Fibroblast of mammary gland (primary cell): ENCODE measurements at places on chromosomes 13 and 19.

- peak; percentile 47 for DNase-seq
Measured at GRCh38 chr19:14475251-14476073, at the start of gene PTGER1. Gene PTGER1 (minus strand): TSS chr19:14475354. CDS start chr19:14474320, 1,034 bp downstream.

DNA sequence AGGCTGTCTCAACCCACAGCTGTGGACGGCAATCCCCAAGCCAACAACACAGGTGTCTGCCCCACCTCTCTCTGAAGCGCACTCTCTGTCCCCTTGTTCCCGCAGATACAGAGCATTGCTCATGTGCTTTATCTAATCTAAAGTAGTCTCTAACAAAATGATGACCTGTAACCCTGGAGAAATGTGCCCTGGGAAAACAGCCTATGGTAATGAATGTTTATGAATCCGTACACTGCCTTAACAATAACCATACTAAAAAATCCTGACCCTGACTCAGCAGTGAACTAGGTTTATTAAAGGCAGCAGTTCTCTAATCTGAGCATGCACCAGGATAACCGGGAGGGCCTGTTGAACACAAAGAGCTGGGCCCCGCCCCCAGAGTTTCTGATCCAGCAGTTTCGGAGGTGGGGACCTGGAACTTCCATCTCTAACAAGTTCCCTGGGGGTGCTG, 50.7 kb upstream of the SLC15A1 start:
- DNase-seq = no peak

DNA sequence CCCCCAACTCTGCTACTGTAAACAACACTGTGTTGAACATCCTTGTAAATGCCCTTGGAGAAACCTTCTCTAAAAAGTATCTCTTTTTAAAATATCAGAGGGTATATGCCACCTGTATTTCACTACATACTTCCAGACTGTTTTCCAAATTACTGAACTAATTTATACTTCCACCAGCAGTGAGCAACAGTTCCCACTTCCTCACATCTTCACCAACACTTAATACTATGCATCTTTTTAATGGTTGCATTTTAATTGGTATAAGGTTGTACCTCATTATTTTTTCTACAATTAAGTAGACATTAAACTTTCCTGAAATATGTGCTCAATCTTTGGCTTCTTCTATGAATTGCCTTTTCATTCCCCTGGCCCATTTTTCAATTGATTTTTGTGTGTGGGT, 21.8 kb downstream of the CLEC4M start:
- DNase-seq = no peak

GRCh38 chr13:103031332-103031873, 34.8 kb downstream of the SLC10A2 start:
- DNase-seq = peak; percentile 18

- DNase-seq = no peak
Measured at GRCh38 chr13:29125934-29126424, 305.8 kb downstream of the MTUS2 start.

- no peak for DNase-seq
Measured at GRCh38 chr19:1295169-1296012, 9.7 kb downstream of the EFNA2 start.

DNA sequence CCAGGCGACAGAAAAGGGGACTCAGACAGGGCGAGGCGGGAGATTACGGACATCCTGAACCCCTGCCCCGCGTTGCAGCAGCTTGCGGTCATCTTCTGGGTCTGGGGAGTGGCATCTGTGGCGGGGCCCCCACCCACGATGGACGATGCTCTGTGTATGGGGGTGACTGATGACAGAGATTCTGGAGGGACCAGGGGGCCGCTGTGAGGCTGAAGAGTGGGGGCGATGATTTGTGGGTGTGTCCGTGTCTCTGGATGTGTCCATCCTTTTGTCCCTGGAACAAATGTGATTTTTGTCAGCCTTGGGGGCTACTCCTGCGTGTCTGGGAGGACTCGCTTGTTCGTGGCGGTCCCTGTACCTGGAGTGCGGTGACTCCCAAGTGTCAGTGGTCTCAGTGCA, 17.7 kb downstream of the ZNF77 start:
- no peak for DNase-seq

DNA sequence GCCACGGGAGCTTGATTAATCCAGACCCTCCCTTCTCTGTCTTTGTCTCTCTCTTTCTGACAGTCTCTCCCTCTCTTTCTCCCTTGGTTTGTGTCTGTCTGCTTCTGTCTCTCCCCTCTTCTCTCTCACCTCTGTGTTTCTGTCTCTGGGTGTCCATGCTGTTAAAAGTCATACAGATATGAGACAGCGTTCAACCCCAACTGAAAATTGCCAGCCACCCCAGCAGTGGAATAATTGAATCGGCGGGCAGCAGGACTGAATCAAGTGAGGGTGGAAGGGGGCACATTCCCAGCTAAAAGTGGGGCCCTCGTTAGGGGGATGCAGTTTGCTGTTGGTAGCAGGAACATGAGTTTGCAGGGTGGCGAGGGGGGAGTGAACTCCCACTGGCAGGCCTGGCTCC, 43.7 kb downstream of the TINCR start:
- no peak for DNase-seq

GRCh38 chr13:22040810-22041364, 370.0 kb downstream of the FGF9 start:
- DNase-seq = no peak

GRCh38 chr13:74153316-74153715, 19.1 kb upstream of the KLF12 start:
- peak; percentile 48 for DNase-seq

GRCh38 chr19:40424637-40425449, 949 bp downstream of the SERTAD1 start:
- no peak for DNase-seq

- DNase-seq = peak; percentile 65
Measured at GRCh38 chr13:33017323-33017929, 1.2 kb downstream of the KL start.

- DNase-seq = no peak
Measured at GRCh38 chr19:8342316-8342683, 762 bp downstream of the KANK3 start.

DNA sequence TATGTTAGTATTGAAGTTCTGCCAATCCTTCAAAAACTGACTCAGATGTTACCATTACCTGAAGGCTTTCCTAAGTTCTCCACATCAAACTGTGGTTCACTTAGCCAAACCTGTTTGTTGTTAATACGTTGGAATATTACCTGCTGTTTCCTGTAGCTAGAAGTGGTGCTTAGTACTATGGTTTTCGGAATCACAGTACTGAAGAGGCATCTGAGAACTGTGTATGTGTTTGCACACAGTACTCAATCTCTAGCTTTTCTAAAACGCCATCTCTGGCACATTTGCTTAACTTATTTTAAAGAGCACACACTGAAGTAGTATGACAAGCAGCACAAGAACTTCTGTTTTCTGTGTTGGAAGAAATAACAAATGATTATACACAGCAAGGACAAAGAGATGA, 248.2 kb downstream of the SHISA2 start:
- DNase-seq = no peak

DNA sequence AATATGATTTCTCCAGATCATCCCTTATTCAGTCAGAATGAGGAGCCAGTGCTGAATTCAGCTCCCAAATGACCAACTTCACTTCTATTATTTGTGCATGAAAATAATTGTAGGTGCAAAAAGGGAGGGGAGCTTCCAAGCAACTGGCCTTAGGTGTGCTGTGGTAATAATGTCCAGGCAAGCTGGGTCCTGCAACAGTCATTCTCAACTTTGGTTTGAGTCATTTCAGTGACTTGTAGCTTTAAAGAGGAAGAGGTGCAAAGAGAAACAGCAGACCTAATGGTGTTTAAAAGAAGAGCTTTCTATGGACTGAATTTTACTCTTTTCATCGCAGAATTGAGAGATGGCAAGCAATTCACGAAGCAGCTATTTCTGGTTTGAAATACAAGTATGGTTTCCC, 29.2 kb upstream of the FGF9 start:
- DNase-seq = no peak

DNA sequence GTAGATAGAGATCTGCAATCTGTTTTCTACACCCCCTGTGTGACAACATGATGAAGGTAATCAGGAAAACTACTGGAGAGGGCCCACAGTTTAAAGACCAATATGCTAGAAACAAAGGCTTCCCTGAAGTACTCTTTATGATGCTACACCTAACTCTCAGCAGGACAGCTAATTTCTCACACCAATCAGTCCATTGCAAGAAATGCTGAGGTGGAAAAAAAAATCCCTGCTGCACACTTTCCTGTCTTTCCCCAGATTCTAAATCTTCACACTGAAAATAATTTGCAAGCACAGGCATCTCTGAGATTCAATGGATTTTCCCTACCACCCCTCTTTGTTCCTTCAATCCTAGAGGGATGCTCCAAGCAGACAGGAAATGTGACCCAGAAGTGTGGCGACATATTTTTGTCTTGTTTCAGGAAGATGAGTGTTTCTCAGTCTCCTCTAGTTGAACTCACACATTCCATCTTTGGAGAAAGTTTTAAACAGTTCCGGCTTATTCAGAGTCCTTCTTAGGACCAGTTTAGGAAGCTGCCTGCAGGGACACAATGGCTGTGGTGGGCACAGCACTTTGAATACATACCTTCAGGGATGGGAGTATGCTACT, 671.6 kb downstream of the DIAPH3 start:
- DNase-seq = no peak
